ENCODE measurements at places on chromosomes 6 and 20.

DNA sequence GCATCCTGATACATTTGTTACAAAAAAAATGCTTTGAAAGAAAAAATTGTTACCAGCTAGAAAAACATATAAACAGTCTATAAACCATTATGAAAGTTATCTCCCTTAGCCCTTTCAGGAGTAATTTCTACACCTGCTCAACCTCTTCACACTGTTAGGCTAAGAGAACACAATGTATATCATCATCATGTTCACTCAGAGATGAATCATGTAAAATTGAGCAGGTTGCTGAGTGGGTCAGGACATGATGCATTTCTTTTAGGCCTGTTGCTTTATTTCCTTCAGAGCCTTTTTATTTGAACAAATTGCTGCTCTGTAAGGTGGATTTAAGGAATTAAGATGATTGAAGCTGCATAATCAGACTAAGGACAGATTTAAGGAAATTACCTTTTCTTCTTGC lies 531.3 kb upstream of the MAN1A1 start:
- no peak for DNase-seq

GRCh38 chr20:5745416-5746030 lies 4.7 kb upstream of the SHLD1 start:
- DNase-seq = no peak

DNA sequence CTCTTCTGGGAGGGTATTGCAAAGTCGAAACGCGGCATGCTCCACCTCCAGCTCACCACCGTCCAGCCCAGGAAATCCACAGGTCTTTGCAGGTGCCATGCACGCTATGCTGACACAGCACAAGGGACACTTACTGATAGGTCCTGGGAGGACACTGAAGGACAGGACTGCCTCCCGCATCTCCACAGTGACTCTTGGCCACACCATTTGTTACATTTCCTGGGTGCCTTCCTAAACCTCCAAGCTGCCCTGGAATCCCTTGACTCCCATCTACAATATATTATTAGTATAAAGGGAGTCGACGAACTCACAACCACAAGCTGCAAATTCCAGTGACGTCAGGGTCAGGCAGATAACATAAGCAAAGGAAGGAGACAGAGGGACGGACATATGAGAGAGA lies 106.9 kb downstream of the JPH2 start:
- no peak for DNase-seq

- DNase-seq = no peak
Observed at GRCh38 chr6:20498041-20498385, 36.2 kb upstream of the CDKAL1 start.

DNA sequence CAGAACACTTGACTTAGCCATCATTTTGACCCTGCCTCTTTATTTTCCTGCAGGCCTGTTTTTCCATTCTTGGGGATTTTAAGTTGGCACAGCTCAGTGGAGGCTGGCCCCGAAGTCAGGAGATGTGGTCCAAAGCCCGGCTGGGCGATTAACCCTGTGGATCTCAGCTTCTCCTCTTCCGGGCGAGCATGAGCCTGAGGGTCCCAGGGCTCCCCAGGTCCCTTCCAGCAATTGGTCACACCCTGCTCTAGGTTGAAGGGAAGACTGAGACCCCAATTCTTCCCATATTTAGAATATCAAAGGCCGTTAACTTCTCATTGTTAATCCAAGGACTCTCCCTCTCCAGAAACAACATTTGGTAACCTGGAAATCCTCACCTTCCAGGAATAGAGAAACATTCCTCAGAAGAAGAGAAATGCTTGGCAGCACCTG lies 2.3 kb downstream of the THBS2 start:
- no peak for DNase-seq

DNA sequence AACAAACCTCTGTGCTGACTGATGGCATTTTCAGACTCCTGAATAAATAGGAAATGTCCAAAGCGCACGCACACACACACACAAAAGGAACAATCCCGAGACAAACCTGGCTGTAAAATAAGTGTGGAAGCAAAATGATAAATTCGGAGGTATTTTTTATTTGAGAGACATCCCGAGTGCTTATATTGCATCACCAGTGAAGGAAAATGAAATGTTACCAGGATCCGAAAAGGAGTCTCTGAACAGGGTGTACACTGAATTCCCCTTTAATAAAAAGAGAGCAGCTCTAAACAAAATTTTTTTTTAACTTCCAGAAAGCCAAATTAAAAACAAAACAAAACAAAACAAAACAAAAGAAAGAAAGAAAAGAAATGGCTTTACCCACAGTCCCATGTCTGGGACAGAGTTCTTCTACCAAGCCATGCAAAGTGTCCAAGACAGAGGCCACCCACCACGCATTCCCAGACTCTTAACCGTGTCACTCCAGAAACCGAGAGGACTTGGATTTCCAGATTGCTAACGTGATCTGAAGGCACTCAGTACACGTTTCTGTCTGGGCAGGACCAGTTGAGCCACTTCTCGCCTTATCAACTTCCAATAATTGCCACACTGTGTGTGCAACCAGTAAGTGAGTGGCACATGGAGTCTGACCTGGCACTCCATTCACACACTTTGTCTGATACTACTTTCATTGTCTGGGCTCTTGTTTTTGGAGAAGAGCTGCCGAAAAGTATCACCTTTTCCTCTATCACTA lies 817 bp downstream of the ME1 start:
- DNase-seq = no peak

GRCh38 chr6:145815309-145816274 lies 997 bp upstream of the FBXO30 start:
- no peak for DNase-seq

DNA sequence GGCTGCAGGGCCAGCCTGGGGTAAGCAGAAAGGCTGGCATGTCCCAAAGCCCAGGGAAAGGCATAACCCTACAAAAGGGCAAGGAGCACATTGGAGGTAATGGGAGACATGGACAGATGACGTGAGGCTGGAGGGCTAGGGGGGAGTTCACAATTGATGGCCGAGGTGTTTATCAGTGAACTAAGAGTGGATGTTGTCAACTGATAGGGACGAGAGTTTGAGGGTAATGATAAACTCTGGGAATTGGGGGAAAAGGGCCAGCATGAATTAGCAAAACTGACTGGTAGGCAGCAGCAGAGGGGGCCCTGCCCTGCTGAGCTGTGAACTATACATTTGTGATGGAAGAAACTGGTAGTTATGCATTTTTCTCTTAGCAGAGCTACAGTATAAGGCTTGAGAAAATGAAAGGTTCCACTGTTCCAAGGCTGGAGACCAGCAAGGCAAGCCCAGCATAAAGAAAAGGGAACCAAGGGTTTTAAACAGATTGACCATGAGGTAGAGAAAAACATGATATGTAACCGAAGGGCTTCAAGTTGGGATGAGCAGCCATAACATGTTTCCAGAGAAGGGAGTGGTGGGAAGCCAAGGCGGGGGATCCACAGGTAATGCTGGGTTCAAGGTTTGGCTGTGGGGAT lies 98.1 kb upstream of the MLN start:
- DNase-seq = no peak

GRCh38 chr20:46683939-46684750 lies 5.1 kb downstream of the TP53RK start:
- DNase-seq = no peak

DNA sequence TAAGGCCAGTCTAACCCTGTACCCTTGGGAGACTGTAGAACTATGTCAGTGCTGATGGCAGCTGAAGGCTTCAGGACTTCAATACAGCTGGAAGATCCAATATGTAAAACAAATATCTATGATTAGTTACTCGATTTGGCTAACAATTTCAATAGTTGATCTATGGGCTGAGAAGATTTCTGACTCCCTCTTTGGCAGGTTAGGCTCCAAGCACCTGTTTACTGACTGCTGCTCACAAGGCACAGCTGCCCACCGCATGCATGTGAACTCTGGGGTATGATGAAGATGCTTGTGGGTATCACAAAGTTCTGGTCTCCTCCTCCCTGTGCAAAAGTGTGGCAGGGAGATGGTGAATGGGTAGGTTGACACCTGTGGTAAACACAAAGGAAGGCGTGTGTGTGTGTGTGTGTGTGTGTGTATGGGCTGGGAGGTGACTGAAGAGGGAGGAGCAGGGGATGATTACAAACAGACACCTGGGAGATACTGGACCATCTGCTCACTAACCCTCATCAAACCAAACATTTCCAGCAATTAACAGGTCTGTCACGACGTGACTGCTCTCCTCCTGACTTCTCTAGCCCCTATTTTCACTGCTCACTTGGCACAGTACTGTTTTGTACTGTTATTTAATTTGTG lies 18.1 kb downstream of the ELMO2 start:
- DNase-seq = no peak

GRCh38 chr6:40936818-40937251 lies 102.2 kb downstream of the UNC5CL start:
- no peak for DNase-seq

DNA sequence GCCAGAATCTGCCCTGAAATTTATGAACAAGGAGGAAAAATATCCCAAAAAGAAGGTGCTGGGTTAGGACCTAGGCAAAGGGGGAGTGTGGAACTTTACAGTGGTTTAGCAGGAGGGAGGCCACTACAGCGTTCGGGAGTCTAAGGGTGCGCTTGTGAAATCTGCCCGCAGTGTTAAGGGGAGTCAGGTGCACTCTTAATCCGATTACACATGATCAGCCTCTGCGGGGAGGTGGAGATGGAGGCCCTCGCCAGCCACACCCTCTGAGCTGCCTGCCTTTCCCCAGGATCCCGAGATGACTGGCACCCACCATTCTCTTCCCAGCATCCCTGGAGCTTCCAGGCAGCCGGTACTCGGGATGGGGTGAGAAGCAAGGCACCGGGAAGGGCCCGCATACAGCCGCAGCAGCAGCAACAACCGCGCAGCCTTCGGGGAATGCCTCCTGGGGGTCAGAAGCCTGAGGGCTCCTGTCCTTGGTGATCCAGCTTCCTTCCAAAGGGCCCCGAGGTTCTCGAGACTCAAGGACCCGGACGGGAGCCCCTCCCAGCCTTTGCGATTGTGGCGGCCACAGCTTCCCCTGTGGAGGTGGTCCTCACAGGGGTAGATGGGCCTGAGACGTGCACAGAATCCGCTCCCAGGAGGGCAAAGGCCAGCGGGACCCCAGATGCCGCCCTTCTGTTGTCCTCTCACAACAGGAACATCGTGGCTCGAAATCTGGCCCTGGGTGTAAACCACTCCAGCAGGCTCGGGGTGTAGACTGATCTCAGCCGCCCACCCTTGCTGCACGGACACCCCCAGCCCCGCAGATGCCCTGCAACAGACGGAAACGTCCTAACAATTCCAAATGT lies 57.3 kb upstream of the CST7 start:
- no peak for DNase-seq

DNA sequence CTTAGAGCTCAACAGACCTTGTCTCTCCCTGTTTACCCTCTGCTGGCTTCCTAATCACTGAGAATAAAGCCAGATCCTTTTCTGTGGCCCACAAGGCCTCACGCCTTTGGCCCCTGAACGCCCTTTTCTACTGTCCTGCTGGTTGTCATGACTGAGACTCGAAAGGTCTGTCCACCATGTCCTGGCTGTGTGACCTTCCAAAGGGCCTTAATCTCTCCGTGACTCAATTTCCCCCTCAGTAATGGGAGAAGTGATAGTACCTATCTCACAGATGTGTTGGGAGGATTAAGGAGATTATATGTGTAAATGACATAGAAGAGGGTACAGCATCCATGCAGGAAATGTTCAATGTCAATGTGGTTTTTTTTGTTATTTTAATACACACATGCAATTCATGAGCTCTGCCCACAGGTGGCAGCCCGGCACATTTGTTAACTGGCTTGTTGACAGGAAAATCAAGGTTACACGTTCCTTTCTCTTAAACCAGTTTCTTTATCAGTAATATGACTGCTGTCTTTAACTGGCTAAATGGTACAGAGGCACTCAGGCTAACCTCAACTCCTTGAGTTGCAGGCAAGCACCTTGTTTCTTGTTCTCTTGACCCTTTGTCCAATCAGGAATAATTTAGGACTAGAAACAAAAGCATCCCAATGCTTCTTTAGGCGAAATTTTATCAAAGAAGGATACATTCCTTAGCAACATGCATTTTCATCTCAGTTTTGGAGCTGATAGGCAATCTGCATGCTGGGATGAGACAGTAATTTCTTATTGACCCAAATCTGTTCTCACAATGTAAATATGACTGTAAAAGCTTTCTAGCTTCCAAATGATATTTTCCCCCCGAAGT lies 16.6 kb downstream of the SLC22A1 start:
- DNase-seq = no peak

GRCh38 chr20:37309936-37310590 lies 20.6 kb downstream of the MANBAL start:
- no peak for DNase-seq

- no peak for DNase-seq
Observed at GRCh38 chr6:25709761-25710160, 44.8 kb upstream of the SLC17A4 start.

- DNase-seq = no peak
Observed at GRCh38 chr6:64280569-64280968, 645.0 kb downstream of the PHF3 start.

- DNase-seq = no peak
Observed at GRCh38 chr6:3228046-3228671, 706 bp upstream of the TUBB2B start.

- DNase-seq = no peak
Observed at GRCh38 chr6:167826896-167827582, at the start of gene AFDN. TSS of gene AFDN (plus strand) at chr6:167826911. CDS start at chr6:167827133, 222 bp downstream.

DNA sequence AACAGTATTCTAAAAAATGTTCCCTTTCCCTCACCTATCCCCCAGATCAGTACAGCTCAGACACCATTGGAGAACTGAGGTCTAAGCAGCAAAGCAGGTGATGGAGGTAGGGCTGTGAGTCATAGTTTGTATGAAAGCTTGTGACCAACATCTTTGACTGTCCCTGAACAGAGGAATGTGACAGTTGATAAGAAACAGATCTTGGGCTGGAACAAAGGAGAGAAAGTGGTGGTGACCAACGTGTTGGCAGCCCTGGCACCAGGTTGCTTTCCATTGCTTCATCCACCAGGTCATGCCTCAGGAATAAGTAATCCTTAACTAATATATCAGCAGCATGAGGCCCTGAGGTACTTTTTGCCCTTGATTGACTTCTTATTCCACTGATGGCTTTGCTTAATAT lies 19.9 kb upstream of the CRIP3 start:
- no peak for DNase-seq

- no peak for DNase-seq
Observed at GRCh38 chr6:5379647-5380242, 118.4 kb downstream of the FARS2 start.

- no peak for DNase-seq
Observed at GRCh38 chr6:133248241-133249001, 7.3 kb downstream of the EYA4 start.

- no peak for DNase-seq
Observed at GRCh38 chr20:41411391-41411847, 44.8 kb upstream of the EMILIN3 start.

DNA sequence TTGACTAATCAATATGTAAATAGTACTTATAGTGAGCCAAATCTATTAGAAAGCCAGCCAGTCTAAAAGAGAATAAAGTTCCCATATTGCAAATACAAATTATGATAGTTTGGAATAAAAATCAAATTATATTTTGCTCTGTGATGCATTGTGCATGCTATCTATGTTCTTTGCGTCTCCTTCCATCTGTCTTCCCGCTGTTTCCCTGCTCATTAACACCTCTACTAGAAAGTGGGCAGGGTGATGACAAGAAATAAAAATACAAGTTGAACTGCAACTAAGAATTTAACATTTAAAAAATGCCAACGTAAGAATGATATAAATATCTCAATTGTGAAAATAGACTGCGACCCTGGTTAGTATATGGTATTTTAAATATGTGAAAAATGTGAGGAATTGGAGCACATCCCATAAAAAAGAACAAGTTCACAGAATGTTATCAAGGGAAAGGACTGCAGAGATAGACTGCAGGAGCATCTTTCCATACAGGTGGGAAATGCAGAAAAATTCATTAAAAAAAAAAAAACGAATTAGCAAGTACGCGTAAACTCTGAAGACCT lies 157.6 kb upstream of the PDE7B start:
- no peak for DNase-seq
